ENCODE measurements at places on chromosomes 7 and 10.

- no peak for DNase-seq
Observed at GRCh38 chr10:71522442-71523144, 125.9 kb downstream of the CDH23 start.

DNA sequence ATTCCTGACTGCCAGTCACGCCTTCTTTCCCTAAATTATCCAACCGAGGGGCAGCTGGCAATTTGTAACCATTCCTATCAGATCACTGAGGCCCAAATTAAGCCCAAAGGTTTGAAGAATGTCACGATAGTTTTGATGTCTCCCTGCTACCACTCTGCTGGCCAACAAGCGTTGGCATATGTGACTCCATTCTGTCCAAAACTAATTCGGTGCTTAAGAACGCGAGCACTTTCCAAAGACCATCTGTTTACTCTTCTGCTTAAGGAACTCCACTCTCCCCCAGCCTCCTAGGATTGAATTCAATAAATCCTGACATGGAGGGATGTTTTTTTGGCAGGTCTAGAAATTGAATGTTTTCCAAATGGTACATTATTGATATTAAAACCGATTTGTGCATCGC lies 131.5 kb upstream of the CTBP2 start:
- no peak for DNase-seq

DNA sequence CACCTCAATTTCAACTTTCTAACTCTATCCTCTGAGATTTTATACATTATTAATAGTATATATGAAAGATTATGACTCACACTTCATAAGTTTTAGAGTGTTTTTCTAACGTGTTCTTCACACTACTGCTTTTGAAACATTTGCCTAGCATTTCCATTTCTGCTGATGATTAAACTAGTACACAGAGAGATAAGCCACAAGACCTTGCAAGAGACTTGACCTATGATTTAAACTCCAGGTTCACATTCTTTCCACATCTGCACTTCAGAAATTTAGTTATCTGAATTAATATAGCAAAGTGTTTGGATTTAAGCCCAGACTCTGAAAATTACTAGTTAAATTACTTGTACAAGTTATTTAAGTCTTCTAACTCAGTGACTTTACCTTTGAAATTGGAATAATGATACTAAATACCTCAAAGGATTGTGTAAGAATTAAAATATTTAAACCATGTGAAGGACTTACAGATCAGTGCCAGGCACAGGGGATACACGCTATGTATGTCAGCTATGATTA lies 66.6 kb downstream of the PCLO start:
- no peak for DNase-seq

DNA sequence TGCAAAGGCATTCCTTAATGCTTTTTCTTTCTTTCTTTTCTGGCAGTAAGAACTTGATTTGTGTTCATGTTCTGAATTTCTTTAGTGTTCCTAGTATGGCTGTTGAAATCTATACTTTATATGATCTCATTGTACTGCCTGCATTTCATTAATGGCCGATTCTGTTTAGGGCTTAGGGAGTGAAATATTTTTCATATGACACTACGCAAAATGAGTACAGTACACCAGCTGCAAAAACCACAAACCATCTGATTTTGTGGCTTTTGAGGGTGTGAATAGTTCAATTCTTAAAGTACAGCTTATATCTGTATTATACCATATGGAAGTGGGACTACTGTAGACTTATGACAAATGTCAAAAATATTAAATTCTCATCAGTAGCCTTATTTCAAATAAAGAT lies 69.1 kb upstream of the FOXP2 start:
- DNase-seq = no peak

DNA sequence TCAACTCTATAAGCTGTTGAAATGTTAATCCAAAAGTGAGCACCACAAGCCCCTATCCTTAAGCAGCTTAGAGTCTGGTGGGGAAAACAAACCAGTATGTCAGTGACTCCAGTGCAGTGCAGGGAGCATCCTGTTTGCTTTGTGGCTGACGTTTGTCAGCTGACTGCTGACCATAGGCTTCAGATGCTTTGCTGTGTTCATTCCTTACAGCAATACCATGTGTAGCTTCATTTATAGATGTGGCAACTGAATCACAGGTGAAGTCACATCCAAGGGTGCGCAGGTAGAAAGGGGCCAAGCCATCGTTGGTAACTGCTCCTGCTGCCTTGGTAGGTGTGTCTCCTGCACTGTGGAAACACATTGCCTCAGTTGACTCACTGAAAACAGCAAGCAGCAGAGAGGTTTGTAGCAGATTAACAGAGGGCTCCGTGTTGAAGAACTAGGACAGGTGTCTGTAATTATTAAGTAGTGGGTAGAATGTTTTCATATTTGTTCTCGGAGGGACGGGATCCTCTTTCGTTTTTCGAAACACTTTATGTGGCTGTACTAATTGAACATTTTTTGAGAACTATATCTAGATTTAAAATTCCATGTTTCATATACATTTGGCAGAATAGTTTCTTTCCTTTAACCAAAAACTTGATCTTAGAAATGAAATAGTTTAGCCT lies 2.0 kb downstream of the INSIG1 start:
- no peak for DNase-seq

DNA sequence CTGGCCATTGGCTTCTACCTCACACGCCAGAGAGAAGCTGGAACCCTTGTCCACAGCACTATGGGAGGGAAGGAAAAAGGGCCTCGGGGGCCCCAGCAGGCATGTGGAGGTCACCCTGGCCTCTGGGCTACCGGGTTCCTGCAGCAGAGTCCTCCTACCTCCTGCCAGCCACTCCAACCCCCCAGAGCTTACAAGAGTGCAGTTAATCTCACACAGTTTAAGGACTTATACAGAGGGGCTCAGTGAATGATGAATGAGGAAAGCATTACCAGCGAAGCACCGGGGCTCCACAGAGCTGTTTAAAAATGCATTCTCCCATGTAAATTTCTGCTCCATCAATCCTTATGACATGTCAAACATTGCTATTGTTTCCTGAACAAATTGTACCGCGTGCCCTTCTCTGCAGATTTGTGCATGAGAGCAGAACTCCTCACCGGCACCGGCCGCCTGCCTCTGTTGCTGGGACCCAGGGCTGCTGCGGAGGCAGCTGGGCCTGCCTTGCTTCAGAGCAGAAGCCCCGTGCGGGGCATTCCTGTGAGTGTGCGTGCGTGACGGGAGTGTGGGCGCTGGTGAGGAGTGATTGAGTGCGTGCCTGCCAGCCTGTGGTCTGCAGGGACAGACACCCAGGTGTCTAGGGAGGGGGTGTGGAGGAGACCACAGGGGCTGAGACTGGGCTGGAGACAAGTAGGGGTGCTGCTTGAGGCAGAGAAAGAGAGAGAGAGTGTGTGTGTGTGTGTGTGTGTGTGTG lies 52.8 kb downstream of the C10orf105 start:
- DNase-seq = no peak

DNA sequence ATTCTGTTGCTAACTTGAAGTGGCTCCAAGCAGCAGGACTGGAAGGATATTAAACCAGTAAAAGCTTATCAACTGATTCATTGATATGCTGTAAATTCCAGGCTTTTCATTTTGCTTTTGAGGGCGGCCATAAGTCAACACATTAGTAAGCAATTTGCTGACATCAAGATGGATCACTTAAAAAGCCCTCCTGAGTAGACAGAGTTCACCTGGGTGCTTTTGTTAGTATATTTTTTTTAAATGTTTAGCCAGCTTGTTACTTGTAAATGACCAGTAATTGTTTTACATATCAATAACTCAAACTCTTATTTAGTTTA lies 26.5 kb downstream of the RNF32 start:
- DNase-seq = no peak

DNA sequence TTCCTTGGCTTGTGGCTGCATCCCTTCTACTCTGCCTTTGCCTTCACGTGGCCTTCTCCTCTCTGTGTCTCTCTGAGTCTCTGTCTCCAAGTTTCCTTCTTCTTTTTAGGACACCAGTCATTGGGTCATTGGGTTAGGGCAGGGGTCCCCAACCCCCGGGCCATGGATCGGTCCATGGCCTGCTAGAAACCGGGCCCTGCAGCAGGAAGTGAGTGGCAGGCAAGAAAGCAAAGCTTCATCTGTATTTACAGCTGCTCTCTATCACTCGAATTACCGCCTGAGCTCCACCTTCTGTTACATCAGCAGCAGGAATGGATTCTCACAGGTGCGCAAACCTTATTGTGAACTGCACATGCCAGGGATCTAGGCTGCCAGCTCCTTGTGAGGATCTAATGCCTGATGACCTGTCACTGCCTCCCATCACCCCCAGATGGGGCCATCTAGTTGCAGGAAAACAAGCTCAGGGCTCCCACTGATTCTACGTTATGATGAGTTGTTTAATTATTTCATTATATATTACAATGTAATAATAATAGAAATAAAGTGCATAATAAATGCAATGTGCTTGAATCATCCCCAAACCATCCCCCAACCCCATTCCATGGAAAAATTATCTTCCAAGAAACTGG lies 47.9 kb upstream of the DOCK1 start:
- no peak for DNase-seq

GRCh38 chr7:116955801-116956476 lies 2.6 kb downstream of the ST7 start:
- DNase-seq = no peak

- no peak for DNase-seq
Observed at GRCh38 chr10:14312014-14312413, 18.7 kb downstream of the FRMD4A start.
